ENCODE measurements at places on chromosomes 7 and 10.

DNA sequence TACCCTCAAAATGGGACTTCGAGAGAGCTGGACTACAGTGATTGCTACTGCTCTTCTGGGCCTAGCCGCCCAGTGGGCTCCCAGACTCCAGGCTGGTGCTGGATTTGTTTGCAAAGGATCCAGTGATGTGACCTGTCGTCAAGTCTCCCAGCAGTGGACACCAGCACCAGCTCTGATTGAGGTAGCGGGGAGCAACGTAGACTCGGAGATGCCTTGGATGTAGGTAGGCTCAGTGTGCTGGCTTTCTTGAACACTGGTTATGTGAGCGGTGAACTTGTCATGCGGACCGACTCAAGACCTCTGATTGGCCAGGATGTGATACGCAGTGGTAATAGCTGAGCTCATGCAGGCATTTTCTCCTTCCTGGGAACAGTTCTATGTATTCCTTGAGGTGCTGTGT lies 19.4 kb downstream of the AKR1C2 start:
- DNase-seq: no peak

- no peak for DNase-seq
Observed at GRCh38 chr7:3998060-3998459, 684.0 kb upstream of the FOXK1 start.

- DNase-seq: no peak
Observed at GRCh38 chr10:52245547-52245946, 68.5 kb upstream of the DKK1 start.

DNA sequence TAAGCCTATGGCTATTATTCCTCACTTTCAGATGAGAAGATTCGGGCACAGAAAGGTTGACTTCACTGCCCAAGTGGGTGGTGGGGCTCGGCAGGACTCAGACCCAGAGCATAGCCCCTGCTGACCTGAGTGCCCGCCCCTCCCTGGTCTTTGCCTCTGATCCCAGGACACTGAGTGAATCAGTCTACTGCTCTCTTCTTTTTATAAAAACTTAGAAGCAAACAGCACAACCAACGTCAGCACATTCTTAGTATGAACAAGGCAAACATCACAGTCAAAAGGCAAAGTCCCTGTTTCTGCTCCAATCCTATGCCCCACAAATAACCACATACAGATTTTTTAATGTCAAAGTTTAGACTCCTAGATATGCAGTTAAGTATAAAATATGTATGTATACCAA lies 237.8 kb downstream of the ZMYND11 start:
- DNase-seq: peak; percentile 61

DNA sequence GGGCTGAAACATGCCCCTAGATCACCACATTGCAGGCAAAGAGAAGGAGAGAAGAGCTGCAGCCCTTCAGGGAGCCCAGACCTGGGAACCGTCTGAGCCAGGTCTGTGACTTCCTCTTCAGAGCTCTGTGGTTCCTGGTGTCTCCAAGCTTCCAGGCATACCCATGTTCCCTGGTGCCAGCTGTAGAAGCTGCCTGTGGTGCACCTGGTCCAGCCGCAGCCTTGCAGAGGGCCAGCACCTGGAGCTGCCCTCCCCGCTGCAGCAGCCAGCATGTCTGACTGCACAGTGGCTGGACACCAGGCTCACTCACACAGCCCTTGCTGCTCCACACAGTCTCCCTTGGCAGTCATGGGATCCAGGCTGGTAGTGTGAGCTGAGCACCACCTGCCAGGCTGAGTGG lies 33.6 kb downstream of the C7orf25 start:
- no peak for DNase-seq

DNA sequence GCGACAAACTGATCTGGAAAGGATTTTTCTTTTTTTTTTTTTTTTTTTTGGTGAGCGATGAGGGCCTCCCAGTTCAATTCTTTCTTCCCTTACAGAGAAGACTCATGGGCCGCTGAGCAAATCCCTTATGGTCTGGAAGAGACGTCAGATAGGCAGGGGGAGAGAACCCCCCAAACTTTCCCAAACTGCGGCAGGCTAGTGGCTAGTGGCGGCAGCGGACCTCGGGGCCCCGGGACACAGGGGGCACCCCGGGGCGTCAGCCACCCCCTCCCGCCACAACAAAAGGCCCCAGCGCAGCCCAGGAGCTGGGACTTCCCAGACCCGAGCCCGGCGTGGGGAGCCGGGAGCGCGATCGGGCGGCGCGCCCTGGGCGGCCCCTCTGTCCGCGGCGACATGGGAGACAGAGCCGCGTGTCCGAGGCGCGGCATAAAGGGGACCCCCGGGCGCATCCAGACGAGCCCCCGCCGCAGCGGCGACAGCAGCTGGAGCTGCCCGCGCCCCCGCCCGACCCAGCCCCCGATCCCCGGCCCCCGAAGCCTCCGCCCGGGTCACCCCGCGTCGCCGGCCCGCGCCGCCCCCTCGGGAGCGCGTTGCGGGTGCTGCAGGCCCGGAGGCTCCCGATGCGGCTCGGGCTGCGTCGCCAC lies 755 bp downstream of the FAM171A1 start:
- DNase-seq: peak; percentile 37

DNA sequence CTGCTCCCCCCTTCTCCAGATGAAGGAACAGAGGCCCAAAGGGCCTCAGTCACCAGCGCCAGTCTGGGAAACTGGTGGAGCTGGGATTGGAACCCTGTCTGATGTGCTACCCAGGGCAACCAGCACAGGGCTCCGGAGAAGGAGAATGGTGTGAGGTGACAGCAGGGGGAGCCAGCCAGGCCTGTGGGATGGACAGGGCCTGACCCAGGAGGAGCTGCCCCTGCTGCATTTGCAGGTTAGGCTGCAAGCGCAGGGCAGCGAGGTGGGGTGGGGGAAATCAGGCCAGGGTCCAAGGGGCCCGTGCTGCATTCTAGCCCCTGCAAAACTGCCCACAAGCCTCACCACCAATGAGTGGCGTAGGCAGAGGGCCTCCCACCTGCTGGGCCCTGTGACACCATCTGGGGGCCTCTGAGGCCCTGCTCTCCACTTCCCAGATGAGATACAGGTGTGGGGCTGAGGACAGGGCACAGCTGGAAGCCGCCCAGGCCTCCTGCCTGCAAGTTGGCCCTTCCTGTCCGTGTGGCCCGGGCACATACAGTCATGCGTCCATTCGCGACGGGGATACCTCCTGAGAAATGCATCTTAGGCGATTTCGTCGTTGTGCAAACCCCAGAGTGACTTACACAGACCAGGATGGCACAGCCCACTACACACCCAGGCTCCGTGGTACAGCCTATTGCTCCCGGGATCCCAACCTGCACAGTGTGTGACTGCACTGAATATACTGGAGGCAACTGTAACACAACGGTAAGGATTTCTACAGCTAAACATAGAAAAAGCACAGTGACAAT lies 45.3 kb downstream of the RASGEF1A start:
- DNase-seq: no peak

- DNase-seq: peak; percentile 64
Observed at GRCh38 chr7:30365621-30366020, 81.2 kb downstream of the ZNRF2 start.

- DNase-seq: no peak
Observed at GRCh38 chr10:99733366-99733765, 1.3 kb downstream of the CUTC start.

DNA sequence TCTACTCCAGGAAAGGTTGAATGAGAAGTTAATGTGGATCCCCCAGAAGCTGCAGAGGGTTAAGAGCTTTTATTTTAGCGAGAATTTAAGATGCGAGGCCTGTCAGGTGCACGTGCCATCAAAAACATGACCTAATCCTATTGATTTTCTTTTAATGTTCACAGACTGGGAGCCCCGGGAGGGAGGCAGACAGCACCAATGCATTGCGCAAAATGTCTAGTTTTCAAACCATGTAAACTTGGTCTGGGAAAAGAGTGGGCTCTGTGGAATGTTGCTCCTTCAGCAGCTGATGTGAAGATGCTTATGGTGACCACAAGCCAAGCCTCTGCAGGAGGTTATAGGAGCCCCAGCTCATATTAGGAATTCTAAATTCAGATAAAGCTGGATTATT lies 172.0 kb upstream of the ITGB1 start:
- DNase-seq: peak; percentile 96

DNA sequence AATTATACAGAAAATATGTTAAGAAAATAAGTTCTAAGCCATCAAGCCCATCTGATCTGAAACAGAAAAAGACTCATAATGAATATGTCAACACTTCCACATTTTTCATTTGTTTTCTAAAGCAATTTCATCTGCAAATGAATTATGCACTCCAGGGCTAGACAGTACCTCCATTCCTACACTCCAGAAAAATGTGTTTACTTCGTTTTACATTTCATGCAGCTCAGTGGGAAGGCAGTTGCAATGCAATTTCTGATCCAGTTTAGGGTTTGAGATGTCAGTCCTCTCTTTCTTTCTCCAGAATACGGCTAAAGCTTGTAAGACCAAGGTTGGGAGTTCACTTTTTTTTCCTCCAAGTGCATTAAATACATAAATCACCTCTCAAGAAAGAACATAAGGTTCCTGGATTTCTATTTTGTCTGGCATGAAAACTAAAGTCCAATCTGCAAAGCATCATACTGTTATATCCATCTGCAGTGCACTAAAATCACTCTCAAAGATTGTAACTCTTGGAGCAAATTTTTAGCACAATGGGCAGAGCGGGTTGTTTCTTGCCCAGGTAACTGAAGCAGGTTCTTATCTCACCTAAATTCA lies 348.8 kb upstream of the C7orf33 start:
- DNase-seq: no peak

DNA sequence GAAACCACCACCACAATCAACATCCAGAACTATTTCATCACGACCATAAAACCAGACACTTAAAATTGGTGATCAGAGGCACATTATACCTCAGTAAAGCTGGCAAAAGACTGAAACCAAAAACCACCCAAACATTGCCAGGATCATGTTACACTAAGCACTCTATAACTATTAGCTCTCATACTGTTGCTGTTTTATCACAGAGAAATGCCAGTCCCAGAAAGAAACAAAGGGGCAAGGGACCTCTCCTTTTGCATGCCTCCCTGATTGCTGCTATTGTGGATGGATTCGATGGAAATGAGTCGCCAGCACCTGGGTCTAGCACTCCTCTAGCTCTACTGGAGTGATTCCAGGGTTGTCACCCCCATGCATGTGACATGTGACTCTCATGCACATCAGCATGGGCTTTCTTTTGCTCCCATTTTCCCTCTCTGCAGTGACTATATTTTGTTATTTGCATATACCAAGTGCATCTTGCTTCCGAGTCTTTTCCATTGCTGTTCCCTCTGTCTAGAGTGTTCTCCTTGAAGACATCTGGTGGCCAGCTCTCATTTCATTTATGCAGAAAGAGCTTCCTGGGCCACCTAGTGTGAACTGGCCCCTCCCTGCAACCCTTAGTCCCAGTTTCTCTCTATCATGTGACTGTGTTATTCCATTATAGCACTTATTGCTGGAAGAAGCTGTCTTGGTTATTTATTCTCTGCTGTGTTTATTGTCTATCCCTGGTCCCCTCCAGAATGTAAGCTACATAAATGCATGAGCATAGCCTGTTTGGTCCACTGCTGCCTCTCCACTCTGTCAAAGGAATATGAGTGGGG lies 300.6 kb downstream of the PLXNA4 start:
- DNase-seq: no peak

DNA sequence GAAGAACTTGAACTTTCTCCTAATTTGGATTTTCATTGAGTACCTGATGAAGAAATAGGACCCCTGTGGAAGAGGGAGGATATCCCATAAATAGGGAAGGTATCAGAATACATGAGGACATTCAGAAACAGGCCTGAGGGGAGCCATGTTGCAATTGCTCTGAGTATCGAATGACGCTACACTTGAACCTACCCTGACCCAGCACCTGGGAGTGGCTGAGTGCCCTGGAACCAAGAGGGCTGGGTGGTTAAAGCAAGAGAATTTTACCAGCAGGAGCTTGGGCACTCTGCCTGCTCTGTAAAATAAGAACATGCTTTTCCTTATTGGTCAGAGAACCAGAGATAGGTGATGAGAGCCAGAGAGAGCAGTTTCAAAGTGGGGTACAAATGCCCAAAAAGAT lies 7.2 kb downstream of the NEUROD6 start:
- DNase-seq: no peak

DNA sequence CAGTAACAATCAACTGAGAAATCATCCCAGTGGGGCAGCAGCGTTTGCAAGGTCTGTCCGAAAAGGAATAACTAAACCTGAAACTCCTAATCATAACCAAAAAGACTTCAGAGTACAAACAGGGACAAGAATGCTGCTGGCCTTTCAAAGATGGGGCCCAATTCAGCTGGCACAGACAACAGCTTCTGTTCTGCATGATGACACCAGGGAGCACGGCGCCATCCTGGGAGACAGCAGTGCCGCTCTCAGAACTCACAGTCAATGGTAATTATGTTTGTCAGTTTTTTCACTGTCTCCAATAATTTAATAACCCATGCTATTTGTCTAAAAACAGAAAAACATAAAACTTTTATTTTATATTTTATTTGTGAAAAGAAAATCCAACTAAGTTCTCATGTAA lies 90.0 kb downstream of the LARP4B start:
- DNase-seq: no peak

GRCh38 chr7:67662804-67663203 lies 666.2 kb downstream of the TYW1 start:
- no peak for DNase-seq

DNA sequence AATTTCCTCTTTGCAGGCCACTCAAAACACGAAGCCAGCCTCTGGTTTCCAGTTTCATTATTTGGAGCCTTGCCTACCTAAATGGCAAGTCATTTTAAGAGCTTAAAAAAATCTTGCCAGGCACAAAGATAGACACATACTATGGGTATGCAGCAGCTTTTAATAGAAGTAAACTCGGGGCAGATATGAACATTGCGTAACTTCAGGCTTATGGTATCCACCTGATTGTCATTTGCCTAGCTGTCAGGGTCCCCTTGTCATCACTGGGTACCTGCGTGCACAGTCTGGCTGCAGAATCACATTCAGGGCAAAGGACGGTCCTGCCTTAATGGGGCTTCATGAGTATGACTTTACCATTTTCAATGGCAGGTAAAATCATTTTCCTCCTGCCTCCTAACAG lies 466.1 kb upstream of the NRP1 start:
- no peak for DNase-seq

- peak; percentile 63 for DNase-seq
Observed at GRCh38 chr10:95242581-95243317, 48.1 kb downstream of the PDLIM1 start.

GRCh38 chr10:6995831-6996230 lies 415.0 kb downstream of the SFMBT2 start:
- peak; percentile 27 for DNase-seq

All from fibroblast of skin of scalp (primary cell).